WTC11 (cell line): ENCODE measurements at places on chromosomes 2 and 18.

GRCh38 chr2:131156452-131157149, 51.5 kb downstream of the PLEKHB2 start:
- DNase-seq: no peak

- DNase-seq: no peak
Measured at GRCh38 chr2:229783108-229783721, 68.9 kb upstream of the DNER start.

DNA sequence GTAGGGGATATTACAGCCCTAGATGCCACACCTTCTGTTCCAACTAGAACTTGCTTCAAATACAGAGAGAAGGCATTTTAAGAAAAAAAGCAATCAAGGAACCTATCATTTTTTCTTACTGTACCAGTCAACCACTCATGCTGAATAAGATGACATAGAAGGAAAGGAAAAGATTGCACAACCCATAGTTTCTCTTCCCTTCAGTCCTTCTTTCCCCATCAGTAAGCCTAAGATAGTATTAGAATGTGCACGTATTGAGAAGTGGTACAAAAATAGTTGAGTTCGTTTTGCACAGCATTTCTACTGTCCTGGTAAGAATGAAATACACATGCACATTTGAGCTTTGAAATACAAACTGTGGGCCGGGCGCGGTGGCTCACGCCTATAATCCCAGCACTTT, 27.0 kb upstream of the HK2 start:
- DNase-seq: no peak

- DNase-seq: no peak
Measured at GRCh38 chr2:70979180-70979488, 704 bp downstream of the ANKRD53 start.

GRCh38 chr2:43605079-43605655, 9.3 kb upstream of the THADA start:
- peak; percentile 41 for DNase-seq

- DNase-seq: no peak
Measured at GRCh38 chr2:223465793-223466192, 136.4 kb downstream of the SCG2 start.

GRCh38 chr2:128372621-128373341, 54.1 kb upstream of the HS6ST1 start:
- DNase-seq: peak; percentile 6

- DNase-seq: no peak
Measured at GRCh38 chr2:234864506-234864905, 87.3 kb upstream of the SH3BP4 start.

GRCh38 chr2:101012706-101013181, 10.7 kb downstream of the RPL31 start:
- no peak for DNase-seq

DNA sequence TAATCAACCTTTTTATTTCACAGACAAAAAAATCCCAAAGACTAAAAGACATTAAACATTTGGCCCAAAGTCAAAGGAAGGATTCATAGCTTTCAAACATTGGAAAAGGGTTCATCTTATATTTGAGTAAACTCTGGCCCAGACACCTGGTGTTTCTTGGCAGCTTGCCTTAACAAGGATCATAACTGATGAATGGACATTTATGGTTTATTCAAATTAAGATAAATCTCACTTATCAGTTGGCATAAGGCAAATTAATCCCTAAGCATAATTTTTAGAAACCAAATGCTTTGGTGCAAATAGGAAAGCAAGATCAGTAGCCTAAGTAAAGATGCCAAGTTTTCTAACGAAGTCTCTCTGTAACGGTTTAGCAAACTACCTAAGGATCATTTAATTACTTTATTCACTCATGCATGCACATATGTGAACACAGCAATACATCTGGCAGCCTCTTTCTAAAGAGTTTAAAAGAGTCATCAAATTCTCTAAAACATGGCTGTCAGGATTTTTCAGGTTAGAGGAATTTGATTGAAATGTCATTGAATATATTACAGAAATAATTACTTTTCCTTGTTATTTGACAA, 323.4 kb upstream of the RBMS1 start:
- no peak for DNase-seq

DNA sequence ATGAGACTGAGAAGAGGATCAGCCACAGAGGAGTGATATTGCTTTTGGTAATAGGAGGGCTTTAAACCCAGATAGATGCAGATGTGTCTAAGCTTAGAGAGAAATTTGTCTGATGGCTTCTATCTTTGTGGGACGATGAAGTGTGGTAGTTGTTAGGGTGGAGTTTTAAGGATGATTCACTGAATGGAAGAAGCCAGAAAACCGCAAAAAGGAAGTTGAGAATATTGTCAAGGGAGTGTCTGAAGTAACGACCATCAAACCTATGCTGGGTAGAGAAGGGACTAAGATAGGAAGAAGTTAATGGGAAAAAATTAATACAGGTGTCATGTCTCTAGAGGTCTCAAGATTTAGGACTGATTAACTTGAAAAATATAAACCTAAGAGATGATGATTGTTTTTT, 195.6 kb upstream of the MC4R start:
- no peak for DNase-seq

DNA sequence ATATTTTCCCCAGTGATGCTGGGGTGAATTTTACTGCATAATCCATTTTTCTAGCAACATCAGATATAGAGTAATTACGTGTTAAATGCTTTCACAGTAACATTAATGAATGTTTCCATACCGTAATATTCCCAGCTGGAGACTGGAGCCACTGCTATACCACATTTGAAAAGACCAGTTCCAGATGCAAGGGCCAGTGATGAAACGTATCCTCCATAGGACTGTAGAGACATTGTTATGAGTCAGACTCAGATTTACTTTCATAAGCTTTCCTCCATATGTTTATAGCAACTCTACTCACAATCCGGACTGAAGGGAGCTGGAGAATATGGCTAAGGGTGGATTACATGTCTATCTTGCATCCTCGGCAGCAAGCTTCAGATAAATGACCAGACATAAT, 22.7 kb upstream of the GCG start:
- no peak for DNase-seq

DNA sequence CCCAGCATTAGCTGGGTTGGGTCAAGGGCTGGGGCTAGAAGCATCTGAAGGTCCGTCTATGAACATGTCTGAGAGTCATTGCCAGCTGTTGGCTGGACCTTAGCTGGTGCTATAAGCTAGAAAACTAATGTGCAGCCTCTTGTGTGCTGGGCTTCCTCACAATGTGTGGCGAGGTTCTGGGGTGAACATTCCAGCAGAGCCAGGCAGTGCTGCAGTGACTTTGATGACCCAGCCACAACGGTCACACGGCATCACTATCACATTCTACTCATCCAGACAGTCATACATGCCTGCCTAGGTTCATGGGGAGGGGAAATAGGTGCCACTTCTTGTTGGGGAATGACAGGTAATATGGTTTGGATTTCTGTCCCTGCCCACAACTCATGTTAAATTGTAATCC, 260.5 kb downstream of the CYP26B1 start:
- DNase-seq: no peak

- DNase-seq: no peak
Measured at GRCh38 chr2:239443102-239443620, 42.3 kb upstream of the HDAC4 start.

GRCh38 chr2:187075671-187076070, 226.7 kb upstream of the ZSWIM2 start:
- no peak for DNase-seq

DNA sequence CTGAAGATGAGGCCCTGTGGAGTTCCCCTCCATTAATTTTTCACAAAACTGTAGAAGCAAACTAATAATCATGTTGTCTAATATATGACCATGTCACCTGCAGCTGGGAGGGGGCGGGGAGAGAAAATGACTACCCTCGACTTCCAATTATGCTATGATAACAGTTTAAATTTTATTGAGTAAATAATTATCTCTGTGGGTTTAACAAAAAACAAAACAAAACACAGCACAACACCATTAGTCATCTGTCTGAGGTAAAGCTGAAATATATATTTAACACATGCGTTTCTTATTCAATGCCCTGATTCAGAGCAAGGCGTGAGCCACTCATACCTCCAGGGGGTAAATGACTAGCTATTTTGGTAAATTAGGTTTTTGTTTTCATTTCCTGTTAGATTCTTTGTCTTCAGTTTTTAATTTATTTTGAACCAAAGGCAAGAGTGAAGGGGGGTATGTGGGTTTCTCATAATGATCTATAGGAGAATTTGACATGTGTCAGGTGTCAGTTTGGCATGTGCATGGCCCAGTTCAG, 77.4 kb upstream of the ZCCHC2 start:
- no peak for DNase-seq

DNA sequence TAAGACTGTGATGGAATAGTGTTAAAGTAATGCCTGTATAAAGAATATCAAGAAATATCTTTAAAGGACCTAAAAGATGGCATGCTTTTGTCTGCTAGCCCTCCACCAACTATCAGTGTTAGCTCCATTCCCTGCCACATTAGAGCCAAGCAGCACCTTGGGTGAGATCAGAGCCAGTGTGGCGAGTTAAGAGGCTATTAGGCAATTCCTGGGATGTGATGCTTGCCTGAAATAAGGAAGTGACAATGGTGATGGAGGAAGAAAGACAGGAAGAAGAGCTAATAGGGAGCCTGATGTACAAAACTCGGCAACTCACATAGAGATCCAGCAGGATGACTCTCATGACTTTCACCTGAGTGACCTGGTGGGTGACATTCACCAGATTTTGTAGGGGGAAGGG, 143.5 kb downstream of the ZEB2 start:
- DNase-seq: no peak

DNA sequence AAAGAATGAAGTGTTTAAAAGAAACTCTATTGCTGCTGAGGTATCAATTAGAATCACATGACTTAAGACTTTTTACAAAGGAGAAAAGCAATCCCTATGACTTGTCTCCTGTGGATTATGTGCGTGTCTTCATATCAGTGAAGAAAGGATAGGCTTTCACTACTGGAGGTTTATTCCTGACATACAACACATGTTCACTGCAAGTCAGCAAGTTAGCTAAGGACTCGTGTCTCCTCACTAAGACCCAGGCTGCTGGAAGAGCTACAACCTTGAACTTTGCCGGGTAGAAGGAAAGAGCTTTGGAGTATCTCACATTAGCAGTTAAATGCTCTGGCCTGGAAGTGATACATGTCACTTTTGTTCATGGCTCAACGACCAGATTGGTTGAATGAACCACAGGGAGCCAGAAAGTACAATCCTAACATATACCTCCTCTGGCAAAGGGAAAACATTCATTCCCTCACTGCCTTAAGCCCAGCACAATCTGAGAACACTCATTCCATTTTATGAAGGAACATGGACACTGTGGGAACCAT, 215.3 kb downstream of the RNF152 start:
- no peak for DNase-seq

- DNase-seq: no peak
Measured at GRCh38 chr2:141063406-141063805, 1067.4 kb downstream of the LRP1B start.

DNA sequence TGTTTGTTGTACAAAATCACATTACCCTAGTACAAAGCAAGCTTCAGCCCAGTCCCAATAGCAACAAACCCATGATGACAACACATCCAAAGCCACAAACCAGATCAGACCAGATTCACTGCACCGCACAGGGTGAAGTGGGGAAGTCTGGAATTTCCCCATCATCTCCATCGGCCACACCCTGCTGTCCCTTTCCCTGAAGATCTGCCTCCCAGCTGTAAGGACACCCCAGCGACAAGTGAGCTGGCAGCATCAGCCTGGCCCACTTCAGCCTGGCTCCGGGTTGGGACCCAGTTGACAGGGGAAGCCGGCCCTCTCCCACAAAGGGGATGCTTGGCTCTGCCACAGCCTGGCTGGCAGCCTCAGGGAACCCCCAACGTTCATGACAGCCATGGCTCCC, 207.6 kb downstream of the MGAT5 start:
- DNase-seq: no peak

- DNase-seq: no peak
Measured at GRCh38 chr2:96505231-96505889, at the start of gene NEURL3. Gene NEURL3, minus strand, starts transcription at chr2:96505357. Its CDS starts 71 bp downstream, at chr2:96505286.

DNA sequence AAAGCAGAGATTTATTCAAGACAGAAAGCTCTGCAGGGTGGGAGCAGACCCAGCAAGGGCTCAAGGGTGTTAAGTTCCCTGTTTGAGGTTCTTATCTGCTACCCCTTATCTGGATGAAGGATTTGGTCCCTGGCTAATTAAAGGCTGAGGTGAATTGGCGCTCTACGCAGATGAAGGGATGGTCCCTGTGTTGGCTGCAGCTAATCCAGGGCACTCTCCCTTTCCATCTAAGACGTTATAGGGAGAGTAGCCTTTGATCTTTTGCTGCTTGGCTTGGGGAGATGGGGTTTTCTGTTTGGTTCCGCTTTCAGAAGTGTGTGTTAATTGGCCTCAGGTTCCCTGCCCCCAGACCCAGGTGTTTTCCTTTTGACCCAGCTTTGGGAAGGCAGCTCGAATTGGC, 17.0 kb downstream of the FAM228A start:
- no peak for DNase-seq

GRCh38 chr2:198165289-198165688, 360.9 kb downstream of the PLCL1 start:
- DNase-seq: no peak

- no peak for DNase-seq
Measured at GRCh38 chr2:154381931-154382794, 316.3 kb upstream of the KCNJ3 start.

- DNase-seq: peak; percentile 80
Measured at GRCh38 chr2:60550178-60550983, 3.1 kb downstream of the BCL11A start.

- no peak for DNase-seq
Measured at GRCh38 chr2:167950571-167950970, 296.8 kb downstream of the STK39 start.

- DNase-seq: no peak
Measured at GRCh38 chr2:1022178-1022577, 71.5 kb downstream of the SNTG2 start.

- no peak for DNase-seq
Measured at GRCh38 chr2:112889976-112890375, 21.0 kb upstream of the IL37 start.

DNA sequence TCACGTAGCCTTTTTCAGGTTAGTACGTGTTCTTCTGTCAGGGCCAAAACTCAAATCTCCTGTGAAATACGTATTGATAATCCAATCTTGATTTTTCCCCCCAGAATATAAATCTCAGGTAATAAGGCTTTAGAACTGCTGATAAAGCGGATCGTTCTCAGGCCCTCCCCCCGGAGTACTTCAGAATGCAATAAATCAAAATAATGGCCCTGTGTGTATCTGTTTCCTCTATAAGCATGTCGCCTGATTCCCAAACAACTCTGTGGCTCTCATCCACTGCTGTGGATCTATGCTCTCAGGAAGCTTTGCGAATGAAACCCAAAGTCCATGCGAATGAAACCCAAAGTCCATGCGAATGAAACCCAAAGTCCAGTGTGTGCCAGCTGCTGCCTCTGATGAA, 49.4 kb downstream of the IMPA2 start:
- no peak for DNase-seq

GRCh38 chr2:120658042-120658769, 77.5 kb upstream of the GLI2 start:
- no peak for DNase-seq

DNA sequence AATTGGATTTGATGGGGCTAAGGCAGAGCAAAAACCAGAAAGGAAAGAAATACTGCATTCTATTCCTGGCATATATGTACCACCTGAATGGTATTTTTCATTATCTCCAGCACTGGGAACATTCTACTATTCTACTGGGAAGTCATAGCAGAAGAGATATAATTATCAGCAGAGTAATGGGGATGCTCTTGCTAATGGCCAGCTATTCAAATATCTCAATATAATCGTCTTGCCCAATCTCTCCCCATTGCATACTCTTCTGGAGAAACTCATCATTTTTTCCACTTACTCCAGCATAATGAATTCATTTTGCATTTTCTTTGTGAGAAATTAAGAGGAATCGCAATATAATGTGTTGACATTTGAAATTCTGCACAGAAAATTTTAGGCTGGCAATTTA, 1794.7 kb upstream of the PIK3C3 start:
- DNase-seq: no peak

- DNase-seq: no peak
Measured at GRCh38 chr2:99900556-99900955, 241.8 kb downstream of the AFF3 start.
